ENCODE measurements at places on chromosomes 6 and 20.

- DNase-seq, result no peak
These were observed 24.8 kb downstream of the RRBP1 start for GRCh38 chr20:17657079-17657825.

DNA sequence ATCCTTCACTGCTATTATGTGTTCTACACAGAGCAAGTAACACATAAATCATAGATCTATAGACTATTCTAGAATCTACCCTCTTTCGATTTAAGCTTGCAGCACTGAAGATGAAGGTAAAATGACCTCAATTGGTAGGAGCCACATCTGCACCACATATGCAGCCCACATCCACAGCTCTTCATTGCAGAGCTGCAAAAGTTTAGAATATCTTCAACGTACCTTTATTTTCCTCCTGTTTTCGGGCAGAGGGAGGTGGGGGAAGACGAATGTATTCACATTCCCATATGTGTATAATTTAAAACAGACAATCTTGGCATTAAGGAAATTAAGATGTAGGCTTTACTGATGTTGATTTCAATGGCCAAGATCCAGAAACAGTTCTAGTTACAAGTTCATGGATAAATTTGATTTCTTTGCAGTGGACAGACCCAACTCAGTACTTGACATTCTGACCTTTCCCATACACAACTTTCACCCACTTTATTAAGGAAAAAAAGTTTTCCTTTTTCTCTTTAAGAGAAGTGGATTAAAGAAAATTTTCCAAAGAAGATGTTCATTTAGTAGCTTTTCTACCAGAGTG is 14.0 kb downstream of the EPB41L2 start:
- DNase-seq, result no peak

- no peak for DNase-seq
These were observed 719 bp upstream of the EDN1 start for GRCh38 chr6:12289365-12289919.

DNA sequence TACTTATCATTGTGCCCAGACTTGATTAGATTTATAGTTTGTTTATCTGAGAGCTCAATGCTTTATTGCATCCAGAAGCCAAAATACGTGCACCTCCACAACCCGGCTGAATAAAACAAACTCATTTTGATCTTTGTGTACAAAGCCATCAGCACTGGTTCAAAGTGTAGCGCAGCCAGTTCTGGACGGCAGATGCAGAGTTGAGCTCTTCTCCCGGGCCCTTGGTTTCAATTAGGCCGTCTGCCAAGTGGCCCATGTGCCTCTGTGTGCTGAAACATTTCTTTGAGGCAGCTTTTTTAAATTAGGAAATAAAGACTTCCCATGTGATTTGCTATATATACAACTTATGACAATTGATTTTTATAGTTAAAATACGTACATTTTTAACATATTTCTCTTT is 96.2 kb upstream of the RSPO3 start:
- DNase-seq, result peak; percentile 5

GRCh38 chr6:35494161-35494563 is 2.7 kb downstream of the TEAD3 start:
- DNase-seq, result no peak

DNA sequence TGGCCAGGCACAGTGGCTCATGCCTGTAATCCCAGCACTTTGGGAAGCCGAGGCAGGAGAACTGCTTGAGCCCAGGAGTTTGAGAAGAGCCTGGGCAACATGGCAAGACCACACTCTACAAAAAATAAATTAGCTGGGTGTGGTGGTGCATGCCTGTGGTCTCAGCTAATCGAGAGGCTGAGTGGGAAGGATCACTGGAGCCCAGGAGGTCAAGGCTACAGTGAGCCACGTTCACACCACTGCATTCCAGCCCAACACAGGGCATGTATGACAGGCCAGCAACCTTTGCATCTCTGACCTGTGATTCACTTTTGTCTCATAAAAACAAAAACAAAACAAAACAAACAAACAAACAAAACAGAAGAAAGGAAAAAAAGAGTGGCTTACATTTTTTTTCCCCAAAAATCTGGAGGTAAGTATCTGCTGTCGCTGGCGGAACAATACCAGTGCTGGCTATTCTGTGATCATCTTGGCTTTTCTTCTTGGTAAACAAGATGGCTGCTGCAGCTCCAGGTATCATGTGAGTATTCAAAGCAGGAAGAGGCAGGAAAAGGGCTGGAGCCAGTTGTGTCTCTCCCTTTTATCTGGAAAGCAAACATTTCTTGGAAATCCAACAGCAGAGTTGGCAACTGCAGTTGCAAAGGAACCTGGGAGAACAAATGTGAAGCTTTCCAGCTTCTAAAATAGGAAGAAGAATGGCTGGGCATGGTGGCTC is 40.4 kb upstream of the ZMYND8 start:
- no peak for DNase-seq

GRCh38 chr6:7267071-7267465 is 45.9 kb downstream of the SSR1 start:
- DNase-seq, result no peak

GRCh38 chr20:51404297-51405060 is 138.0 kb downstream of the NFATC2 start:
- no peak for DNase-seq

- no peak for DNase-seq
These were observed 3.5 kb upstream of the LBP start for GRCh38 chr20:38342713-38343310.

GRCh38 chr6:24667378-24667803 is 514 bp downstream of the ACOT13 start:
- no peak for DNase-seq

- no peak for DNase-seq
These were observed 135.6 kb downstream of the TAF4 start for GRCh38 chr20:61929971-61930666.

- DNase-seq, result no peak
These were observed 19.9 kb downstream of the TGM2 start for GRCh38 chr20:38144974-38145728.

- no peak for DNase-seq
These were observed 39.9 kb downstream of the SLC52A3 start for GRCh38 chr20:728256-728944.

DNA sequence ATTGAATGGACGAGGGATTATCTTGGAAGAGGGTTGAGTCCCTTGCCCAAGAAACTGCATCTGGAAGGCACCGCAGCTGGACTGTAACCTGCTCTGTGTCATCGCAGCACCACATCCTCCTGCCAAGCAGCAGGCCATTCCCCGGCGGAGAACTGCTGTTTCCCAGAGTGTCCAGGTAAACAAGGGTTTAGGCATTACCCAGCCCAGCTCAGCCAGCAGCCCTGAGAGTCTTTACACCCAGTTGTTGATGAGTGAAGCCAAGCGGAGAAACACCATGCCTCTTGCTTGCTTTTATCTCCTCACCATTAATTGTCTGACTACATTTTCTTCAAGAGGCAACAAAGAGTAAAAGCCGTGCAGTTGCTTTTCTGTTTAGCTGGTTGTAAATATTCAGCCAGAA is 104.1 kb downstream of the CDH4 start:
- DNase-seq, result no peak

DNA sequence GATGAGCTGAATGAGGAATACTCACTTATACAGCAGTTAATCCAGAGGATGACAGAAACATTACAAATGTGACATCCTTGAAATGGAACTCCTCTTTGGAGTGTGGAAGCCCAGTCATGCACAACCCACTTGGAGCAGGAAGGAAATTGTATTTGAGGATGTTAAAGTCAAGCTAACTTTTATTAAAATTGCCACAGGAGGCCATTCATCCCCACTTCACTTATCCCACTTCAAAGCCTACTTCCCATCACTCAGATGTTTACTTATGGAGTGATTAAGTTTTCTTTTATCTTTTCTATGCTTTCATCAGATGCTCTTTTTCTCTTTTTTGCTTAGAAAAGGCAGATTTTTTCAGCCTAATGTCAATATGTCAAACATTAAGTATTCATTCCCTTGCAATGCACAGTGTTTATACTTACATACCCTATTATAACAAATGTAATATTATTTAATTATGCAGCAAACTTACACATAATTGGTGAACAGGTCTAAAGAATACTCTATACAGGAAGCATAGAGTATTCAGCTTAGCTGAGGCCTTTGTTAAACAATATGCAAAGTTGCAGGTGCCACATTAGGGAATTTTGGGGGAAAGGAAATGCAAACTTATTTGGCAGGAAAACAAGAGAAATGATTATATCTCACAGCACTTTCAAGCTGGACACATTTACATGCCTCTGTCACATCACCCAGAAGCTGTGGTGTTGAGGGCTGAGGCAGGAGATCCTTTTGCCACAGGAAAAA is 148.9 kb downstream of the KHDC1L start:
- no peak for DNase-seq

DNA sequence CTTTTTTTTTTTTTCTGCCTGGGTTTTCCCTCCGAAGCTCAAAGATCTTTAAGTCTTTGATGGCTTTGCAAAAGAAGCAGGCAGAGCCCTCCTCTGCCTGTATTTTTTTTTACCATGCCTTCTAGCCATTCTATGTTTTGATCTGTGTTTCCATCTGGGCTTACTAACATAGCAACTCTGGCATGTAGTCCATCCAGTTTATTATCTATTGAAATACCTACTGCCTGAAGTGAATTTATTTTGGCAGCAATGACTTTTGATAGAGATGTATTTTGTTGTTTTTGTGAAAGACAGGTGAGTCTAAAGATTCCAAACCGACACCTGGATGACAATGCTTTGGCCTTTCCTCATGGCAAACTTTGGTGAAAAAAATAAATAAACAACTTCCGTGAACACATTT is 1157.7 kb upstream of the MAP3K7 start:
- DNase-seq, result no peak

DNA sequence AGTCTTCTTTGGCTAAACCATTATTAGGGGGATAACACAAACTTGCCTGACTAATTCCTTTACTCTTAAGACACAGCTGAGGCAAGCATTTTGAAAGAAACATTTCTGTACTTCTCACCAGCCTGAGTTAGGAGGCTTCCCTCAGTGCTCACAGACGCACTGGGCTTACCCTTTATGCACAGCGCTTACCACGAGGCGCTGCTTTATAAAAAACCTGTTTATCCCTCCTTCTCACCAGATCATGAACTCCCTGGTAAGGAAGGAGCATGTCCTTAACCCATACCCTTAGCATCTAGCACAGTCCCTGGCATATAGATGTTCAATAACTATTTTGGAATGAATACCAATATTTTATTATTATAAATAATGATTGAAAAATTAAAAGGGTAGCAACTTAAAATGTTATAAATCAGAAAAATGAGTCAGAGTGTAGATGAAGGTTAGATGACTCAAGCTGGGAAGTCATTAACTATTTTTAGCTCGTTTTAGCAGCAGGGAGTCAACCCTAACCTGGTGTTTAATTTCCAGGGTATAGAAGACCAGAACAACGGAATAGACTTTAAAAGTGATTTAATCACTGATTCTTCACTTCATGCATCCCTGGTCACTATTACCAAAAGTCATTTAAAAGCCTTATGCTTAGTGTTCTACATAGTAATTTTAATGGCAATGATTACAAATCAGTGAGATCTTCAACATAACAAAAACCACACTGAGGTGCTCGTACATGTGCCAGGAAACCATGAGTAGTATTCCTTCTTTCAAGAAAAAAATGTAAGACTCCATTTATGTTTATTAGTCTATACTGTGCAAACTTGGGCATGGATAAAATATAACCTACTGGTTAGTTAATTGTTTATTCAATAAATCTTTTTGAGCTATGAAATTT is 4.1 kb upstream of the TPD52L1 start:
- DNase-seq, result no peak

DNA sequence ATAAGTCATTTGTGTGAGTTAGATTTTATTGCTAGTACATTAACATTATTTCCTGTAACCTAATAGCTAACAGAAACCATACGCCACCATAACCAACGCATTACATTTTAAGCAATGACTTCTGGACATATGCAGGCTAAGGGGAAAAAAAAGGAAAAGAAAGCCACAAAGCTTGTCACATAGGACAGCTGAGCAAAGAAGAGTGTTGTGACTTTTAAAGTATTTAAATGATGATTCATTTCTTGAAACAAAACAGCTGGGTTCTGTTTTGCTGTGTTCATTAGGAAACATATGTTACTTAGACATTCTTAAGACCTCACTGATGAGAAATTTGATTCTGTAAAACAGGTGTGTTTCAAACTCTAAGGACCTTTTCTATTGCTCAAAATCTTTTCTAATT is 171.4 kb downstream of the COL9A1 start:
- no peak for DNase-seq

DNA sequence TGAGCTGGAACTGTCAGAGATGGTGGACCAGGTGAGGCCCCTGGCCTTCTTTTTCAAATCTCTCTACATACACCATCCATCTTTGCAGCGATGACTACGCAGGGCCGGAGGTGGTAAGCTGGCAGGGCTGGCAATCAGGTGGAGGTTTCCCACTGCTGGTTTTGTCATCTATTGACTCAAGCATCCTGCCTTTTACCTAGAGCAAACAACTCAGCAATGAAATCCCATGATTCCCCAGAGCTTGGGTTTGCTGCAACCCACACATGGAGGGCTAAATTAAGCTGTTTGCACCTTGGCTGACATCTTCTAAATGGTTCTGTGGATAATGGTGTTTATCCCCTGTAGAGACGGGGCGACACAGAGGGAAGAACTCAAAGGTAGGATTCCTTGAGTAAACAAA is 170.2 kb downstream of the SCP2D1 start:
- DNase-seq, result no peak
